Stimulated activated naive CD4-positive, alpha-beta T cell (primary cell): ENCODE measurements at places on chromosomes 11 and 22.

DNA sequence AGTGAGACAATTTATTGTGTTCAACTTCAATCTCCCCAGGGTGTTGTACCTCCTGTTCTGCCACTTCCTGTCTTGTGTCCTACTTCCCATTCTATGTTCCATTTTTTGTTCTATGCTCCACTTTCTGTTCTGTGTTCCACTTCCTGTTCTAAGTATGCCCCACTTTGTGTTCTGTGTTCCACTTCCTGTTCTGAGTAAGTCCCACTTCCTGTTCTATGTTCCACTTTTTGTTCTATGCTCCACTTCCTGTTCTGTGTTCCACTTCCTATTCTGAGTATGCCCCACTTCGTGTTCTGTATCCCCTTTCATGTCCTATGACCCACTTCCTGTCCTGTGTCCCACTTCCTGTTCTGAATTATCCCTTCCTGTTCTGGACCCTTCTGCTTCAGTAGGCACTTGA, 732.7 kb downstream of the TBC1D22A start:
- no peak for DNase-seq

- no peak for DNase-seq
Measured at GRCh38 chr11:71962428-71963038, 33.7 kb downstream of the RNF121 start.

GRCh38 chr11:102757823-102758549, 22.4 kb downstream of the MMP10 start:
- no peak for DNase-seq

GRCh38 chr11:429391-429790, 12.4 kb downstream of the ANO9 start:
- no peak for DNase-seq

- no peak for DNase-seq
Measured at GRCh38 chr11:2002807-2003206, 5.2 kb upstream of the H19 start.

DNA sequence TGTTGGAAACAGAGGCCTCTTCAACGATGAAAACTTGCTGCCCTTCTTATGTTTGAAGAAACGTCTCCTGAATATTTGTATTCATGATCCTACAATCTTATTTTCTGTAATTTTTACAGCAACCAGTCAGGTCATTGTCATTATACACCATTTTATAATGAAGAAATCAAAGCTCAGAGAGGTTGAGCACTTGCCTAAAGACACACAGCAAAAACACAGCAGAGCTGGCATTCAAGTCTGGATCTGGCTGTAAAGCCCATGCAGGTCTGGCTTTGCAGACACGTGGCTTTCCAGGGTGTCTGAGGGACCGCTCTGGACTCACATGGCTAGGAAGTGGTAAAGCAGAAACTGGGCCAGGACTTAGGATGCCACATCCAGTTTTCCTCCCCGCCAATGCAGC, 15.8 kb upstream of the ALX4 start:
- no peak for DNase-seq

DNA sequence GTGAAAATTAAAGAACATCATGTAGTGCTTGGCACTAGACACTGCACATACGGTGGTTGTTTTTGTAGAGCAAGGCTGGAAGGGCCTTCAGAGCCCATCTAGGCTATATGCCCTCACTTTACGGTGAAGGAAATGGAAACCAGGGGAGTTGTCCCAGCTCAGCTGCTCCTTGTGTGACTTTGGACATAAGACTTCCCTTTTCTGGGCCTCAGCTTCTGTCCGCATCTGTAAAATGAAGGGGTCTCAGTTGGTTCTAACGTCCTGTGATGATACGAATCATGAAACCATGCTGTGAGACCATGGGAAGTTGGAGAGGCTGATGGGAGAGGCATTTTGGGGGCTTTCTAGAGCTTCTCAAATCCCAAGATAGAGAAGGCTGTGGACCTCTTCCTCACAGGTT, 4.7 kb downstream of the KCNE3 start:
- DNase-seq, result no peak

- DNase-seq, result no peak
Measured at GRCh38 chr11:1460396-1460985, 26.1 kb downstream of the MOB2 start.

DNA sequence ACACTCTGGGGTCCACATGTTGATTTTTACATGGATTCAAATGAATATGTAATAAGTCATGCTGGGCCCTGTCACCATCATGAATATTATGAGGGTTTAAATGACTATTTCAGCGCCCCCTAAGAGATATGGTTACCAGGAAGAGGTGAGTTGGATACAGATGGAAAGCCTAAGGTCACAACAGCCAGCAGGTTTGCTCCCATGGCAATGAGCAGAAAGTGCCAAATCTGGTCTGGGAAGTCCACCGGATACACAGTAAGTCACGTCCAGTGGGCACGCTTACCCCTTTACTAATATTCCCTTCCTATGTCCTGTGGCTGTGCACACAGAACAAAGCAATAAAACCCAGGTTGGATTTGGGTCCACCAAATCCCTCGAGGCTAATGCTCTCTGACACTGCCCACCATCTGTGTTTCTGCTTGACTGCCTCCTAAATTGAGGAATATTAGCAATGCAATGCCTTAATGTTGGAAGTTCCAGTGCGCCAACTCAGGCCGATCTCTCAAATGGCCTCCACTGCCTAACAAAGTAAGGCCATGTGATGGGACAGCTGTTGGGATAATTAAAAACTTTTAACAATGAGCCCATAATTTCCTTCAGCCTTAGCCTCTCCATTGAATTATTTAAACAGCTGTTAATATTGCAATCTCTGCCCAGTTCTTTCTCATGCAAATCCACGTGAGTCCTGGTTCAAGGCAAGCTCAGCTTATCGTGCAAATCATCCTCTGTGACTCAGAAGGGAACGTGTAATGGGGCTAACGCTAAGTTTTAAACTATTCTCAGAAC, 97.6 kb downstream of the SLC1A2 start:
- no peak for DNase-seq

GRCh38 chr11:73632996-73633395, 13.4 kb upstream of the PLEKHB1 start:
- no peak for DNase-seq

GRCh38 chr11:78656327-78656726, 81.7 kb upstream of the NARS2 start:
- DNase-seq, result no peak

GRCh38 chr11:29051935-29052334, 943.7 kb downstream of the METTL15 start:
- DNase-seq, result no peak

DNA sequence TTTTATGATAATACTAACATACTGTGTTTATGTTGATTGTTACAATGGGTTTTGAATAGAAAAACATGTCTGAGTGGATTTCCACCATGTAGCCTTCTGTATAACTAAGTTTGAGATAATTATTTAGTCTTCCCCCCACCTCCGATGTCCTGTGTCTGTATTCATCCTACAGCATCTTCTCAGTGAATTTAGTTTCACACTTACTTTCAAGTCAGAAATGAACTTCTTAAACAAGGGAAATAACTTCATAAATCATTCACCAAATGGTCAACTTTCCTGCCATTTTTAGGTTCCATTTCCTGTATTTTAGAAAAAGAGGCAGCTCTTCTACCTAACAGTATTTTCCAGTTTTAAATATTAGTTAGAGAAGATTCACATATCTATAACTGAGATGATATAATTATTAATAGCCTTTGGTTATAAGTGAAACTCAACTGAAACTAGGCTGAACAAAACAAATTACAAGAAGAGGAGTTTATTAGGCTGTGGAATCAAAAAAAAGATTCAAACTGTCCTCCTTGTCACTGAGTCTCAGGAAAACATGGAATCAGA, 3.5 kb downstream of the OR51B5 start:
- DNase-seq, result no peak

DNA sequence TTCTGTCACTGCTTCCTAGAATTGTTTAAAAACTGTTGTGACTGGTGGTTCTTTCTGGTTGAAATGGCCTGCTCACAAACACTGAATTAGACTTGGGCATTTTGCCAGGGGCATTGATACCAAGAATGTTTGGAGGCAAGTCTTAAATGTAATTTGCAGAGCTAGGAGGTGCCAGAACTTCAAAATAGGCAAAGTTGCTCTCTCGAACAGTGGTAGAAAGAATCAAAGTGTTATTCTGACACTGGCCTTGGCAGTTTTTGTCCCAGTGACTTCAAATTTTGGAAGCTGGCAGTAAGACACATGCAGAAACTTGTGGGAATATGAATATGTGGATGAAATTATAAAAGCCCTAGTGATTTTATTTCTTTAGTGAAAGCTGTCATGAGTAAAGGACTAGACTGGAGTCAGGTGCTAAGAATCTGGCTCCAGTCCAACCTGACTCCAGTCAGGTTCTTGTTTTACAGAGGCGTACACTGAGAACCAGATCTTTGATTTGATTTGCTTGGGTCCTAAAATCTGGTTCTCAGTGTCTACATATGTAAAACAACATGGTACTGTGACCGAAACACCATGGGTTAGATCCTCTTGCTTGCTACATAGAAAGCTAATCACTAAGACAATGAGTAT, 20.9 kb downstream of the SVIP start:
- no peak for DNase-seq

DNA sequence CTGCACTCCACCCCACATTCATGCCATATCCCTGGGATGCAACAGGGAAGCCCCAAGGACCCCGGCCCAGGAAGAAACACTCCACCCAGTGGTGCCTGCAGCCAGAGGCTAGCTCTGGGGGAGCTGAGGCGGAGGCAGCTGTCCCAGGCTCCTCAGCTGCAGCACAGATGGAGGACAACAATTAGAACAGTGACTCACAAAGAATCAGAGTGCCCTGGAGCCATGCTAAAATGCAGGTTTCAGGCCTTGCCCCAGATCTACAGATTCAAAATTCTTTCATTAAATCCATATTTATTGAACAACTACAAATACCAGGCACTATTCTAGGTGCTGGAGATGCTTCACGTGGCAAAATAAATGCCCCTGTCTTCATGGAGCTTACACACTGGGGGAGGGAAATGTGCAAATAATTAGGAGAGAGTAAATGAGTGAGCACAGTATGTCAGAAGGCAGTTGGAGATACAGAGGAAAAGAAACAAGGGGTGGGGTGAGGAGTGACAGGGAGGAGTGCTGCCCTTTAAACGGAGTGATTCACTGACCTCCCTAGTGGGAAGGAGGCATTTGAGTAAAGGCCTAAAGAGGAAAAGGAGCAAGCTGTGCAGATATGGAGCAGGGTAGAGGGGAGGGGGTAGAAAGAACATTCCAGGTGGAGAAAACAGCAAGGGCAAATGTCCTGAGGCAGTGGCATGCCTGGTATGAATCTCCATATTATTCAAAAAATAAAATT, 73.3 kb upstream of the CSNK2A3 start:
- no peak for DNase-seq

GRCh38 chr22:22194931-22195264, 49.7 kb upstream of the VPREB1 start:
- no peak for DNase-seq

DNA sequence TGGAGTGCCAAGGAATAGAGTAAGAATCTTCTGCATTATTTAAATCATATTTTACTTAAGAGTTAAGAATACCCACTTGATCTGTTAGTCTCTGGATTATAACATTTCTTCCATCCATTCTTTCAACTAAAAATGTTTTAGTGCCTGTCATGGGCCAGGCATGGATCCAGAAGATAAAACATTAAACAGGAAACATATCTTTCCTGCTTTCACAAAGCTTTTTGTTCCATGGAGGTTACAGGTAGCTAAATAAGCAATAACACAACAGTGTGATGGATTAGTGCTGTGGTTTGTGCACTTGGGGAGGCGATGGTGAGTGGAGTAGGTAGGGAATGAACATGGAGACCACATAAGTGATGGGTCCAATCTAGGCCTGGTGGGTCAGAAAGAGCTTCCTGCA, 258.5 kb downstream of the DDX10 start:
- DNase-seq, result no peak

DNA sequence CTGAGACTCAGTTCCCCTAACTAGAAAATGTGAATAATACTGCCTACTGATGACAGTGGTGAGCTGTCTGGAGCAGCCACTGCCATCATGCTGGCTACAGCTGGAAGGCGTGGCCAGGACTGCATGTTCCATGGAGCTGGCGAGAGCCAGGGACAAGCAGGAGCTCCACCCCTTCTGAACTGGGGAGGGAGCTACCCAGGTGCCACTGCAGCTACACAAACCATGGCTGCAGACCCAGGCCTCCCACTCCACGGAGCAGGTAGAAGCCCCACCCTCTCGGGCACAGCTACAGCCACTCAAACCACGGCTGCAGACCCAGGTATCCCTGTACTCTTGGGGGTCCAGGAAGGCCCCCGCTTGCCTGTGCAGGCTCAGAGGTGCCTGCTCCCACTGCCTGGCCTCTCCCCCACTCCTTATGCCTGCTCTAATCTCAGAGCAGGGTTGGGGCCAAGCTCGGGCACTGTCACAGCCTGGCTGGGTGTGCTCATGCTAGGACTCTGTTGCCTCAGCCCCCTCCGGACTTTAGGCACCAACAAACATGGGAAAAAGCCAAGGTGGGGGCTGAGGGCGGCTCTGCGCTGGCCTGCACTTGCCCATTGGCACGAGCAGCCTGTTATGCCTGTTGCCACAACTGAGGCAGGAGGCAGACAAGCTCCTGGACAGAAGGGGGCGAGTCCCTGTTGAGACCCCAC, 51.7 kb downstream of the RAB30 start:
- DNase-seq, result no peak

- DNase-seq, result no peak
Measured at GRCh38 chr11:112017538-112017937, 7.7 kb upstream of the DLAT start.

GRCh38 chr22:48615171-48616008, 1212.3 kb downstream of the BRD1 start:
- DNase-seq, result no peak

GRCh38 chr11:21485006-21485405, 707.9 kb upstream of the ANO5 start:
- no peak for DNase-seq
